ENCODE measurements at places on chromosomes 7 and 10.

- DNase-seq, result no peak
Measured at GRCh38 chr7:36583318-36583717, 141.0 kb downstream of the AOAH start.

DNA sequence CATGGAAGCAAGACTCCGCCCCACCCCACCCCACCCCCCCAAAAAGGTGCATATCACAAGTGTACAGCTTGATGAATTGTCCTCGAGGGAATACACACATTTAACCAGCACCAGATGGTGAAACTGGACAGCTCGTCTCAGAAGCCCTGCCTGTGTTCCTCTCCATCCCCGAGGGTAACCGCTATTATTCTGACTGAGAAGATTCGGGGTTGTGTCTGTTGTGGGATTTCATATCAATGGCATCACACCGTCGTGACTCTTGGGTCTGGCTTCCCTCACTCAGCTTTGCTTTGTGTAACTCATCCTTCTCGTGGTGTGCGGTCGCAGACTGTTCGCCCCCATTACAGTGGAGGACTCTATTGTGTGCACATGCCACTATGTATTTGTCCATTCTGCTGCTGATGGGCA lies 18.9 kb downstream of the PODXL start:
- no peak for DNase-seq

- no peak for DNase-seq
Measured at GRCh38 chr7:6268907-6269306, 3.5 kb downstream of the CYTH3 start.

- DNase-seq, result no peak
Measured at GRCh38 chr10:132097609-132098377, 32.0 kb downstream of the JAKMIP3 start.
